ENCODE measurements at places on chromosomes 12 and 14. TPM values are rescaled to one million over a fixed set of nuclear protein-coding genes. Genes with fewer than 3 reads are reported as not detected.

The BMAL2 gene
- total RNA-seq, result 22.8 TPM

The CLEC4A gene
- total RNA-seq, result 0.07 TPM

The PGAM5 gene
- total RNA-seq, result 24.4 TPM

The MUCL1 gene
- total RNA-seq, result not detected
